ENCODE measurements at places on chromosomes 12 and 14.

DNA sequence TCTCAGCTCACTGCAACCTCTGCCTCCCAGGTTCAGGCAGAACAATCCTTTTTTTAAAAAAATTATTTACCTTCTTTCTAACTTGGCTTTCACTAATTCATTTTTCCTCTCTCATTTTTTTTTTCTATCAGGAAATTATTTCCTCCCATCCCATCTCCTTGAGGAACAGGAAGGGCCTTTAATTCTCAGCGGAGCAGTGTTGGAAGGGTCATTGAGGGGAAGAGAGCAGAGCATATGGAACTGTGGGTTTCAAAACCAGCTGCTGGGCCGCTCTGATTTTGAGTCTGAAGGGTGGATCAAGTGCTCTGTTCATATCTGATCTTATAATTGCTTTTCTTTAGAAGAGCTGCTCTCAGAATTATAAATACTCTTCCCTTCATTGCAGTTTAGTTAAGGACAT lies 29.0 kb downstream of the NUBPL start:
- DNase-seq, result no peak

GRCh38 chr14:54567639-54568561 lies 972 bp downstream of the SAMD4A start:
- no peak for DNase-seq

GRCh38 chr12:27279826-27280225 lies 35.7 kb downstream of the STK38L start:
- no peak for DNase-seq

DNA sequence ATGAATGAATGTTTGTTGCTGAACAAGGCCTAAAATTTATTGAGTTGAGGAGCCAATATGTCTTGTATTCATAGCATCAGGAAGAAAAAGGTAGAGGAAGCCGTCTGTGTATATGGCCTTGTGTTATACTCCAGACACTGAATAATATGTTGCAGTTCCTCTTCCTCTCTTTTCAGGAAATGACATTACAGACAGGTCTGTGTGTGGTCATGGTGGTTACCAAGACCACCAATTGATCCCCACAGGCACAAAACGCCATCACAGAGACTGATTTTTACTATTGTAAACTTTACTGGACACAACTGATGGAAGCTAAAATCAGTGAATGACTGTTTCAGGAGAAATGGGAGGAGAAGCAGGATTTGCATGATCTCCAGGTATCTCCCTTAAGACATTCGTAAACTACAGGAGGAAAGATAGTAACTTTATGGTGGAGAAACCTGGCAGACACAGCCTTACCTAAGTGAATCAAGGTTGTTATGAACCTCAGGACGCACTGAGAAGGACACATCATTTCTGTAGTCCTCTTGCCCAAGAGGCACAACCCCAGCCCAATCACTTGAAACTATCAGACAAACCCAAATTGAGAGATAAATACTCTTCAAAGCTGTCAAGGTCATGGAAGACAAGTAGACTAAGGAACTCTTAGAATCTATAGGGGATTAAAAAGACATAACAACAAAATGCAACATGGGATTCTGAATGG lies 334.1 kb upstream of the RGS6 start:
- DNase-seq, result no peak

- no peak for DNase-seq
These were observed 26.7 kb downstream of the SOCS2 start for GRCh38 chr12:93599192-93599591.

- DNase-seq, result no peak
These were observed 54.2 kb upstream of the AMIGO2 start for GRCh38 chr12:47134005-47134404.

DNA sequence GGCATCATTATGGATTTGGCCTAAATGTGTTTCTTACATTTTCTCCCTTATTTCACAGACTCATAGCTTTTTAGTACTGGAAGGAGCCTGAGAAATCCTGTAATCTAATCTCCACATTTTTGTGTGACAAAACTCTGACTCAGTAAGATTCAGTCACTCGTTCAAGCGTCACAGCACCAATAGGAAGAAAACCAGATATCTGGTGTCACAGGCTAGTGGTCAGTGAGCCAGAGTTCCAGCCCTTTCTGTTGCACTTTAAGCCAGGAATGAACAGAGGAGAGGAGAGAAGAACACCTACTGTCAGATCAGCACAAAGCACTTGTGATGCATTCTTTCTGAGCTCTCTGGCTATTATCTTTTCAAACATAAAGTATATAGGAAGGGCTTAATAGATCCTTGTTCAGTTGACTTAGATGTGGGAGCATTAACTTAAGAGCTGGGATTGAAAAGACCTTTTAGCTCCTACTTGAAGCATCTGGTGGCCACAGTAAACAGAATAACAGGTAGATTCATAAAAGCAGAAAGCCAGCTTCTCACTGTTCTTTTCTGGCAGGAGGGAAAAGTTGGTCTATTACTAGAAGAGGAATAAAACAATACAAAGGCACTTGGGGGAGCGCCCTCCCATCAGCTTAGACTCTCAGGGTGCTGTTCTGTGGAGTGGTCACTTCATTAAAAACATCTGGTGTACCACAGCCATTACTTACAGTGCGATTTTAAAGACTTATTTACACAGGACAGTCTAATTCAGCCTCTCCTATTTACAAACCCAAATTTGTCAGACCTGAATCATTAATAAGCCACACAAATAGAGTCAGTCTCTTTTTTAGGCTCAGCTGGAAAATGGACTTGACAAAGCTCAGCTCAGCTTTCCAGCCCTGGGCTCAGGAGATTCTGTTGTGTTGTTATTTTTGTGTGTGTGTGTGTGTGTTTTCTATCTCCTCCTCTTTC lies 12.2 kb upstream of the NID2 start:
- DNase-seq, result no peak

GRCh38 chr14:52044791-52045522 lies 23.9 kb downstream of the NID2 start:
- DNase-seq, result no peak

DNA sequence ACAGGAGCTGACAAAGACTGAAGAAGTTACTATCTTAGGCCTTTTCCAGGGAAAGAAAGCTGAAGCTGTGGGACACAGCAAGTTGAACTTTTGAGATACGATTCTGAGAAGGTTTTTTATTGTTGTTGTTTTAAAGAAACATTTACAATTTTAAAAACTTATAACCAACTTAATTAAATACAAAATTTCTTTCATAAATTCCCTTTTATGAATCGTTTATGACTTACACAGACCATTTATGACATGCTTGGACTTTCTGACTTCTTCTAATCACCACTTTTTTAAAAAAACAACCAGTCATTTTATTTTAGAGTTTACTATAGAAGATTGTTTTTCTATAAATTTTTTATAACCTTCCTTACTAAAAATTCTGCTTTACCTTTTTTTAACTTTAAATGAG lies 68.7 kb downstream of the DHRS2 start:
- DNase-seq, result no peak

GRCh38 chr14:92898566-92899131 lies 24.3 kb upstream of the CHGA start:
- no peak for DNase-seq
